Small intestine (tissue), 16 donors: ENCODE measurements at places on chromosomes 16 and 17. TPM values are rescaled to one million over a fixed set of nuclear protein-coding genes. Genes with fewer than 3 reads are reported as not detected.

TVP23A gene
- polyA plus RNA-seq = 1.5 TPM

NKD1 gene
- polyA plus RNA-seq = 2.3 TPM

DNA sequence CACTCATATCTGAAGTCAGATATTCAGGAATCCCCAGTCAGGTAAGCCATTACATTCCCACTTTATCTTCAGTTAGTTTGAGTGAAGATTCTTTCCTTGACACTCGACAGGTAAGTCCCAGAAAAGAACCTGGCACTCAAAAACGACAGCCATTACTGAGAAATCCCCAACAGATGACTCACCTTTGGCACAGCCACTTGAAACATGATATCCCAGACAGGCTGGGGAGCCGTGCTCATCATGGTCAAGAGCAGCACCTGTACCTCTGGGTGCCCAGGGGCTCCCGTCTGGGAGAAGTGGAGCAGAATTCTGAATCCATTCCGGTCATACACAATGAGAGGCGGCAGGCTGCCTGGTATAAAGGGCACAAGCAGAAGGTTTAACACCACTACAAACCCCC is 16.8 kb upstream of the COG7 start:
- H3K4me1 ChIP-seq = no peaks in the 10 kb centered on the region
- no peak overlapping the region for H3K27ac ChIP-seq
- no peaks in the 10 kb centered on the region for H3K27me3 ChIP-seq
- H3K4me3 ChIP-seq = no peak overlapping the region

DNA sequence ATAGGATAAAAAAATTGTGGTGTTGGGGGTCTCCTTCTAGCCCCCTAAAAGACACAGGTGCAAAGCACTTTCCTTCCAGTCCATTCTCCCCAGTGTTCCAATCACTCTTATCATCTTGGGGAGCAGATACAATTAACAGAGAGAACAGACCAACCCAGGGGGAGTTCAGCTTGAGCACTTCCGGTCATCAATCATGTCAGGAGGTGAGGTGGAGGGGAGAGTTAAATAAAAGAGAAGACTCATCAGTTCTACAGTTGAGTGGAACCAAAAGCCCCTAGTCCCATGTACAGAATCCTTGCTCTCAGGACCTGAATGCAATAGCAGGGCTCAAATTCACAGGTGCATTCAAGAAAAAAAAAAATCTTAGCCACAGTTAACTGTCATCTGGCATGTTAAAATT is 122.3 kb downstream of the DYNLRB2 start:
- DNase-seq = no peak
- H3K4me3 ChIP-seq = no peak overlapping the region
- H3K27me3 ChIP-seq = no peaks in the 10 kb centered on the region
- no peak overlapping the region for H3K27ac ChIP-seq
- H3K4me1 ChIP-seq = no peaks in the 10 kb centered on the region
- no peaks in the 10 kb centered on the region for H3K36me3 ChIP-seq

DNA sequence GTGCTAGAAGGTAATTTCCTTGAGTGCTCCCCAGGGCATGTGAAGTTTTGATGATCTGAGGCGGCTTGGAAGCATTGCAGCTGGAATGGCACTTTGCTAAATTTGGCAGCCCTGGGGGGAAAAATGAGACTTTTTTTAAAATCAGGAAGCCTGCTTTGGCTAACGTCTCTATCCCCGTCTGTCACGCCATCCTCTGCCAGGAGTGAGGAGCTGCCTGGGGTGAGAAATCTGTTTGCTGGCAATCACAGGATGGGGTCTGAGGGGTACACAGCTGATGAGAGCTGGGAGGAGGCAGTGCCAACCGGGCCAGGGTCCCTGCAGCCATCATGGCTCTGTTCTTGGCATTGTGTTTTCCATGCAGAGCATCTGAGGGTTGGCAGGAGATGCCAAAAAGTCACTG is 2.0 kb downstream of the ABCC12 start:
- DNase-seq = no peak
- no peak overlapping the region for H3K27ac ChIP-seq
- H3K36me3 ChIP-seq = no peaks in the 10 kb centered on the region
- H3K27me3 ChIP-seq = no peaks in the 10 kb centered on the region
- no peaks in the 10 kb centered on the region for H3K4me1 ChIP-seq

- H3K27me3 ChIP-seq = no peaks in the 10 kb centered on the region
- no peaks in the 10 kb centered on the region for H3K36me3 ChIP-seq
- H3K4me1 ChIP-seq = peaks cover 17% of the 10 kb centered on the region
- no peak overlapping the region for H3K27ac ChIP-seq
Measured at GRCh38 chr17:69478916-69479315, 64.4 kb downstream of the MAP2K6 start.

DNA sequence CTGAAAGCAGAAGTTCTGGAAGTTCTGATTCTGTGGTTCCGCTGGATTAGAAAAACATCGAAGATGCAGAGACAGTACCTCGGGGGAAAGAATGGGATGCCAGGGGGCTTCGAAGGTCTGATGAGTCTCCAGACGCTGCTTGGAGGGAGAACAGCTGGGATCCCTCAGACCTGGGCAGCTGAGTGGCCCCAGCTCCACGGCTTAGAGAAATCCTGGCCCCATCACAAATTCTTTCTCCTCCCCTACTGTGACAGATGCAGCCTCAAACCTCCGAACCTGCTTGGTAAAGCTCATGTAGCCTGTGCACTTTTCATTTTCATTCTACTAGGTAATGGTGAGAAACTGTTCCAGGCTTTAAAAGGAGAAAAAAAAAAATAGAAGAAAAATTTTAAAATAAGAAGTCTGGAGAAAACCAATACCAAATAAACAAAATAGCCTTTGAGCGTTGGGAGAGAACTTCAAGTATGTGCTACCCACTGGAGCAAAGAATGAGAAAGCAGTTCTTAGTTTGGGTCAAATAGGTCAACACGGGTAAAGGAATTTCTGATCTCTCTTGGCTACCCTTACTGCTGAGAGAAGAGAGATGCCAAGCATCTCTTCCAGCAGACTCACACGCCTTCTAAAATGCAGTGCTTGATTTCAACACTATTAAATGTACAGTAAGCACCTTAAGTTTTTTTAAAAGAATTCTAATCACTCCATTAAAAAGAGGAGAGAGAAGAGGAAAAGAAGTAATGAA is 19.9 kb downstream of the MAF start:
- no peak overlapping the region for H3K27ac ChIP-seq
- no peaks in the 10 kb centered on the region for H3K4me1 ChIP-seq
- H3K4me3 ChIP-seq = no peak overlapping the region
- no peak for DNase-seq
